ENCODE measurements at places on chromosomes 12 and 14. TPM values are rescaled to one million over a fixed set of nuclear protein-coding genes. Genes with fewer than 3 reads are reported as not detected.

The NUAK1 gene
- polyA plus RNA-seq, result 9.6 TPM

GRCh38 chr12:77577791-77578190, 252.9 kb upstream of the NAV3 start:
- DNase-seq, result no peak

The LIN7A gene
- 19.2 TPM for polyA plus RNA-seq

The COCH gene
- polyA plus RNA-seq, result 4.3 TPM

The CLEC2A gene
- not detected for polyA plus RNA-seq

DNA sequence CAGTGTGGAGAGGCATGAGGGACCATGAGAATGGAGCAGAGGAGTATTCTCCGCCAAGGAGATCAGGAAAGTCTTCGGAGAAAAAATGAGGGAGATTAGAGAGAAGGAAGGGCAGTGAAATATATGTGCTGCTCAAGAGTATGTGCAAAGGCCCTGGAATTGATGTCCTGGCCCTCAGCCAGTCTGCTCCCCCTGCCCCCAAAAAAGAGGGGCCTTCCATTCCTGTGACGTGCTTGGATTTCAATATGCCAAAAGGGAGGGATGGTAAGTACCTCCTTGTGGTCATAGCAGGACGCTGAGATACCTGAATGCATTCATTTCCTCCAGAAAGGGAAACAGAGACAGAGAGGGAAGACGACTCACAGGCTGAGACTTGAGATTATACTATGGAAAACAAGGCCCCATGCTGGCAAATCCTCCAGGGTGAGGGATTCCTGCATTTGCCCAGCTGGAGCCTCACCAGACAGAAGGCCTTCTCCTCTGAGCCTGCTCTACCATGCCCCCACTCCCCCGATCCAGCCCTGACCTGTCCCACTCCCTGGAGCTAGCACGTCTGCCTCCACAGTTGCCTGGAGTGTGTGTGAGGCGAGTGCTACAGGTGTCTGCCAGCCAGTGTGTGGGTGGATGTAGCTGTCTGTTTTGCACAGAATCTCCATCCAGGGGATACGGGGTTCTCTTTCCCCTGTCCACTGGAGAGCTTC, 3.9 kb upstream of the RARG start:
- DNase-seq, result no peak

The VRTN gene
- polyA plus RNA-seq, result not detected

DNA sequence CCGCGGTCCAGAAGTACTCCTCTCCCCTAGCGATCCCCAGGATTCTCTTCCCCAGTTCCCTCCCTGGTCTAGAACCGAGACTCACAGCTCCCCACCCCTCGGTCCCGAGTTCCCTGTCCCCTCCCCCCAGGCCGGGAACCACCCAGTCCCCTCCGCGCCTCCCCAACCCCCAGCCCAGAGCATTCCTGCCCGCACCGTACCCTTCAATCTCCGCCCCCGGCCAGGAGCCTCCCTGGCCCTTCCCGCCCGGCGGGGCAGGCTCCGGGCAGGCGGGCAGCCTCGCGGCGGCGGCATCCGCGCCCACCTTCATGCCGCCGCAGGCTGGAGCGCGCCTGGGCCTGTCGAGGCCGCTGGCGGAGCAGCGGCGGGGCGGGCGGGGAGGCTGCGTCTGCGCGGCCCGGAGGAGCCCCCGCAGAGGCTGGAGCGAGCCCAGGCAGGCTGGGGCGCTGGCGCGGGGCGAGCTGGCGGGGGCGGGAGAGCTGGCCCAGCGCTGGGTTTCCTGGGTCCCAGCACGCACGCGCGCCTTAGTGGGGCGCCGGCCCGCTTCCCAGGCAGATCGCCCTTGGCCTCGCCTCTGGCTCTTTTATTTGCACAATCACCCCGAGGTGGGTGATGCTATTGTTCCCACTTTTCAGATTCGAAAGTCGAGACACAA, 22.2 kb upstream of the GPR132 start:
- DNase-seq, result no peak

All from renal cortex interstitium (tissue), 15 donors.